ENCODE measurements at places on chromosomes 1 and 21.
A peak's percentile ranks its signal among the peaks of the same experiment; 100 is the strongest.

- peak; percentile 82 for DNase-seq
Measured at GRCh38 chr1:52404116-52404974, at the start of the genes ORC1 and PRPF38A. ORC1 (minus strand) TSS chr1:52404423; CDS start chr1:52402223, 2,200 bp downstream. PRPF38A (plus strand) TSS chr1:52404602; CDS start chr1:52404750, 148 bp downstream.

GRCh38 chr1:227218870-227219573 lies 99.3 kb downstream of the CDC42BPA start:
- DNase-seq: no peak

- no peak for DNase-seq
Measured at GRCh38 chr1:46675549-46676314, 4.1 kb downstream of the TEX38 start.

GRCh38 chr1:85952460-85952859 lies 204.1 kb downstream of the COL24A1 start:
- no peak for DNase-seq

- peak; percentile 8 for DNase-seq
Measured at GRCh38 chr1:176466514-176466913, 3.5 kb downstream of the PAPPA2 start.

- no peak for DNase-seq
Measured at GRCh38 chr1:61450454-61450853, 274.5 kb downstream of the TM2D1 start.

GRCh38 chr1:240652961-240653409 lies 41.0 kb upstream of the GREM2 start:
- DNase-seq: no peak

DNA sequence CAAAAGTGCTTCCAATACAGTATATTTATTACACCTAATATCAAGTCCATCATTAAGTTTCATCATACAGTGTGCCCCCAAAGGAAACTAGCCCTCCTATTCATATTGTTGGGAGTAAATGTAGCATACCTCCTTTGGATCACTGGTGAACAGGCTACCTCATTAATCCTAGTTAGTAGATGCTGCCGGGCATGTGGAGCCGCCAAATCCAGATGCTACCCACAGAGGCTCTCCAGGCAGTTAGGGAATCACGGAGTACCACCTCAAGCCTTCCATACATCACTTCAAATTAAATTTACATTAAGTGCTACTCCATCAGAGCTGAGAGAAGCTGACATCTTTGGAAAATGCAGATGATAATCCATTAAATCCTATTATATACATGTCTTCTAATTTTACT lies 121.7 kb upstream of the FOXD3 start:
- no peak for DNase-seq

DNA sequence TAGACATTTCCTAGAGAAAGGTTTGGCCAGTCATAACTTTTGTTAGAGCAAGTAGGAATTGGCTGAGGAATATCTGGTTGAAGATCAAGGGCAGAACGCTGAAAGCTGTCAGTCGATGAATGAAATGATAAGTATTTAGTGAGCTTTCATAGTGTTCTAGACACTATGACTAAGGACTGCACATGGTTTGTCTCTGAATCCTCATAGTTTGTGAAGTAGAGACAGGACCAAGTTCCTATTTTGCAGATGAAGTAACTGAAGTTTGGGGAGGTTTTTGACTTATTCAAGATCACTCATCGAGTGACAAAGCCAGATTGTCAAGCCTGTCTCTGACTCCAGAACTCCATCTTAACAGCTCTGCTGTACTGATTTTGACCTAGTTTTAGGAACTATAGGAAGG lies 4.7 kb downstream of the ELOA start:
- no peak for DNase-seq

GRCh38 chr1:241181471-241181870 lies 175.5 kb downstream of the RGS7 start:
- no peak for DNase-seq

- no peak for DNase-seq
Measured at GRCh38 chr1:153742411-153743142, 14.7 kb downstream of the INTS3 start.

DNA sequence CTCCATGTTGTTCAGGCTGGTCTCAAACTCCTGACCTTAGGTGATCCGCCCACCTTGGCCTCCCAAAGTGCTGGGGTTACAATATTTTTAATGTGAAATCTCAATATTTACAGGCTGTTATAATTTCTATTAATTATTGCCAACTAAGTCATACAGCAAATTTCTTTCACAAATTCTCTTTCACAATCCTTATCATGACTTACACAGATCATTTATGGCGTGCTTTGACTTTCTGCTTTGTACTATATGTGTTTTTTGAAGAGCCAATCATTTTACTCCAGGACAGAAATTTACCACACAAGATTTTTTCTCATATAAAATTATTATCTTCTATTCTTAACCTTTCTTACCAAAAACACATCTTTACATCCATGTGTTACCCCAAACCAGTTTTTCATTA lies 1729.9 kb downstream of the NCAM2 start:
- no peak for DNase-seq

DNA sequence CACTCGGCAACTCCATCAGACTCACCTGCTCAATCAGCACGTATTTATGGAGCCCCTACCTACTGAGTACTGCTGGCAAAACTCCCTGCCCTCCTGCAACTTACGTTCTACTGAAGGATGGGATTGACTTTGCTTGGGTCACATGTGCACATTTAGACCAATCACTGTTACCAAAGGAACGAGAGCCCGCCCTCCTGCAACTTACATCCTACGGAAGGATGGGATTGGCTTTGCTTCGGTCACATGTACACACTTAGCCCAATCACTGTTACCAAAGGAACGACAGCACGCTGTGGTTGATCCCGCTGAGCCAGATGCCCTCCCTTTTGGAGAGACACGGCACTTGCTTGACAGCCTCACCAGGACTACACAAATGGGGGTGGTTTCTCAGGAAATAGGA lies 46.0 kb downstream of the UBIAD1 start:
- no peak for DNase-seq

GRCh38 chr1:25688390-25689119 lies 72.0 kb downstream of the MAN1C1 start:
- DNase-seq: no peak

- no peak for DNase-seq
Measured at GRCh38 chr1:191695865-191696264, 462.4 kb upstream of the RGS18 start.

GRCh38 chr1:40143891-40144575 lies 17.2 kb upstream of the RLF start:
- DNase-seq: peak; percentile 43

GRCh38 chr1:88224906-88225305 lies 459.2 kb upstream of the PKN2 start:
- DNase-seq: no peak

DNA sequence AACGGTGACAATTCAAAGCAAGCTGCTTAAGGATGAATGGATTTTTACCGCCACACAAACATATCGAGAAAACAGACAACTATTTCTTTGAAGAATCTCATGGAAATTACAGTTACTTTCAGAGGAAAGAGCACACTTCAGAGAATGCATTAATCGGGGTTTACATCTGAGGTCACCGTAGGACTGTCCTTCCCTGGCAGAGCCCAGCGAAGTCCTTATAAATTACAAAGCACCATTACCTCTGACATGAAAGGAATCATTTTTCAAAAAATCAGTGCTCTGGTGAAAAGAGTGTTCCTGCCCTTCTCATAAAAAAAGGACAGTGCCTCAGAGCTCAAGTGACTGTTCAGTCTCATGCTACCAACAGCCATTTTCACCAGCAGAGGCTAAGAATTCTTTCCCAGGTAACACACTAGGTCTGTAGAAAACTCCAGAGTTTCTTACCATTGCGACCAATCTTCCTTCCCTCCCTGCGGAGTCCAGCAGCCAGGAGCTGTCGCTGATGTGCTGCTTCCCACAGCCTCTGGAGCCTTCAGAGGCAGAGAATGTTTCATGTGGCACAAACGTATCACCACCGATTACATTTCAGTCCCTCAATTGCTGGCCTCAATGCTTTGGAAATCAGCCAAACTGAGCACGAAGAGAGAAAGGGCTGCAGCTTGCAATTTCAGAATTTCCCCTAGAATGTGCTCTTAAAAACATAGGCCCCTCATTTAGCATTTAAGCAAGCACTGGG lies 75.4 kb downstream of the PLD5 start:
- no peak for DNase-seq

- DNase-seq: no peak
Measured at GRCh38 chr1:226095286-226095685, 32.8 kb downstream of the H3-3A start.

GRCh38 chr1:225700889-225701465 lies 48.1 kb upstream of the ENAH start:
- DNase-seq: no peak

DNA sequence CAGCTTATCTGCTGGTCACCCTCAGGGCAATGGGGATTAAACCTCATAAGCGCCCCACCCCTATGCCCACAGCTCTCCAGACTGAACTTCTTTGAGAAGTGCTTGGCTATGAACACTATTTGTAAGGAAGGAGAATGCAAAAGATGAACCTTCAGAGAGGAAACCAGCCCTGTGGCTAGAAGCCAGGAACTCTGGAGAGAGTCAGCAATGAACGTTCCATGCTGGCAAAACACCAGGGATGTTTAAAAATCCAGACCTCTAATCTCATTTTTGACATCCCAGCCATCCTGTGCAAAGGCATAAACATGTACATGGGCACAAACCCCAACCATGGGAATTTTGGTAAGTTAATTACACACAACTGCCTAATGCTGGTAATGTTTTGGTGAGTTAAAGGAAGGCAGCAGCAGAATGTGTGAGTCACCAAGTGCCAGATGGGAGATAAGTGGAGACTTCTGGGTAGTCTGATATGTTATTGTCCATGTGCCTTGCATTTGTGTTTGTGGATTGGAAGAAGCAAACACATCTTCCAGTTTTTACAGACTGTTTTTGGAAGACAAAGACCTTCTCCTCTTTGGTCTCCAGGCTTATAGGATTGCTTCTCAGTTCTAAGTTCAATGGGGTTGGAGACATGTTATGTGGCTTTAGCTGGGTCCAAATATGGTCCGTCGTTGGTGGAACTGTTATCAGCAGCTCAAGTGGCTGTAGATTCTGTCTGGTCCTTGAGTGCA lies 174.1 kb upstream of the ETV3 start:
- no peak for DNase-seq

- DNase-seq: no peak
Measured at GRCh38 chr1:172616195-172616594, 42.7 kb upstream of the FASLG start.

GRCh38 chr1:32286763-32287162 lies 5.1 kb upstream of the HDAC1 start:
- DNase-seq: no peak

GRCh38 chr1:117709249-117709691 lies 103.4 kb downstream of the TENT5C start:
- DNase-seq: no peak

DNA sequence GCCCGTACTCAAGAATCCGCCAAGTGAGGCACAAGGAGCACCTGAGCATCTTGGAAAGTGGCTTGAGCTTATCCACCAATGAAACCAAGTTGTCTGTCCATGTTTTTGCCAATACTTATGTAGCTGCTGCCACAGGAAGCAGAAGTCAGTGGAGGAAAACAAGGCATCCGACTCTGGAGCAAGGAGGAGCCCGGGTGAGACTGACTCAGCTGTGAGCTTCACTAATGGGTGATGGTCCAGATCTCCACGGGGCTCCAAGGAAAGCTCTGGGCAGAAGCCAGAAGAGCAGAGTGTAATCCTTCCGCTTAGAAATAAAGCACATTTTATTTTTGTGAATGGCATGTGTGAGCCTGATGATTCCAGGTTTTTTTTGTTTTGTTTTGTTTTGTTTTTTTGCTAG lies 12.3 kb upstream of the SSR2 start:
- DNase-seq: no peak

DNA sequence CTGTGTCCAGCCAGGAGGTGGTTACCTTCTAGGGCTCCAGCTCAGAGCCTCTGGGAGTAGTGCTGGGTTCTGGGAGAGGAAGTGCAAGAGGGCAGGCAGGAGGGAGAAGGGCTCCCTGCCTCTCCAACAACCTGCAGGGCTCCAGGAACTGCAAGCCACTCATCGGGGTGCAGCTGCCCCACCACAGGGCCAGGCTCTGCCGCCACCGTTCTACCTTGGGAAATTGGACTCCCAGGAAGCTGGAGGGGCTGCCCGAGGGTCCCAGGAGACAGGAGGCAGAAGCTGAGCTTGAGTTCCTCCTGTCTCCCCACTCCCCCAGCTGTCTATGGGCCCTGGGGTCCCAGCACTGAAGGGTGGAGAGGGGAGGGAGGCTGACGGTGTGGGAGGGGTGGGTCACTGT lies 7.4 kb upstream of the PRDM16 start:
- DNase-seq: no peak

GRCh38 chr1:167904652-167905130 lies 9.2 kb downstream of the ADCY10 start:
- DNase-seq: no peak

DNA sequence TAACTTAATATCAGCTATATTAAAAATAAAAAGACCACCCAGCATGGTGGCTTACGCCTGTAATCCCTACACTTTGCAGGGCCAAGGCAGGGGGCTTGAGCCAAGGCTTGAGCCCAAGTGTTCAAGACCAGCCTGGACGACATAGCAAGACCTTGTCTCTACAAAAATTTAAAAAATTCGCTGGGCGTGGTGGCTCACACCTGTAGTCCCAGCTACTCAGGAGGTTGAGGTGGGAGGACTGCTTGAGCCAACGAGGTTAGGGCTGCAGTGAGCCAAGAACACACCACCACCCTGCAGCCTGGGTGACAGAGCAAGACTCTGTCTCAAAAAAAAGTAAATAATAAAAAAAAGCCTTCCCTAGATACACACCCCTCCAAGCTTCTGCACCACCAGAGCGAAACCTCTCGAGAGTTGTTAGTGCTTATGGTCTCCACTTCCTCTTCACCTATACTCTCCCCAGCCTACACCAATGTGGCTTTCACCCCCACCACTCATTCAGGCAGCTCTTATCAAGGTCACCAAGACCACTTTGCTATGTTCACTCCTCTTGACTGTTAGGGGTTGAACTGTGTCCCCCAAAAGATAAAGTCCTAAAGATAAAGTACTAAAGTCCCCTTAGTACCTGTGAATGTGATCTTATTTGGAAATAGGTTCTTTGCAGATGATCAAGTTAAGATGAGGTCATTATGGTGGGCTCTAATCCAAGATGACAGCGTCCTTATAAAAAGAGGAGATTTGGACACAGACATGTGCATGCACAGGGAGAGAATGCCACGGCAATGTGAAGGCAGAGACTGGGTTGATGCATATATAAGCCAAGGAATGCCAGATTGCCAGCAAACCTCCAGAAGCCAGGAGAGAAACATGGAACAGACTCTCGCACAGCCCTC lies 6.8 kb upstream of the PPP1R15B start:
- no peak for DNase-seq

- DNase-seq: peak; percentile 97
Measured at GRCh38 chr1:155001675-155002463, 733 bp upstream of the ZBTB7B start.

GRCh38 chr1:55916481-55916880 lies 662.9 kb downstream of the PLPP3 start:
- DNase-seq: no peak

Data from Panc1 (cell line).